ENCODE measurements at places on chromosomes 12 and 14. TPM values are rescaled to one million over a fixed set of nuclear protein-coding genes. Genes with fewer than 3 reads are reported as not detected.

DNA sequence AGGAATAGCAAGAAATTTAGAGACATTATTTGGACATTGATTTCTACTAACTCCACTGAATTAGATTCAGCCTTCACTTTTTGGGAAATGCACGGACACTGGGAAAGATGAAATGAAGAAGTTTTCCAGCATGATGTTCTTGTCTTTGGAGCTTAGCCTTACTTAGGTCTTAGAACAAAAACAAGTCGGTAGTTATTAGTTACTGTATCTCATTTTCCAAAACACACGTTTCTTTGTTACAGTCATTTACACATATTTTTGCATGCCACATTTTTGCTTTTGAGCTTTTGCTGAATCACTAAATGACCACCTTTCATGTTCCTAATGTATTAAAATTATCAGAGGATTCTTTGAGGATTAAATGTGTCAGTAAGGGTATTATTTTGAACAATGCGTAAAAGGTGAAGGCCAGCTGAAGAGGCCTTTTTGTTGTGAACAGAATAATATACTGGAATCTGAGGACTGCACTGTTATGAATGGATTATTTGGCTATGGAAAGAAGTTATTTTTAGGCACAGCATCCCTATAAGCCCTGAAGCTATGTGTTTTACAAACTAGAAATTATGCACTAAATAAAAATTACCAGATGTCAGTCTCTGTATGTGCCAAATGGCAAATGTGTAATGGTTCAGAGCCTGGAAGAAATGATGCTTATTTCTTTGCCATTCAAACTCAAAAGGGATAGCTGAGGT, 138.2 kb downstream of the SRGAP1 start:
- H3K27me3 ChIP-seq, result no peaks in the 10 kb centered on the region
- peak overlapping the region; percentile 59 for H3K27ac ChIP-seq
- DNase-seq, result no peak

DNA sequence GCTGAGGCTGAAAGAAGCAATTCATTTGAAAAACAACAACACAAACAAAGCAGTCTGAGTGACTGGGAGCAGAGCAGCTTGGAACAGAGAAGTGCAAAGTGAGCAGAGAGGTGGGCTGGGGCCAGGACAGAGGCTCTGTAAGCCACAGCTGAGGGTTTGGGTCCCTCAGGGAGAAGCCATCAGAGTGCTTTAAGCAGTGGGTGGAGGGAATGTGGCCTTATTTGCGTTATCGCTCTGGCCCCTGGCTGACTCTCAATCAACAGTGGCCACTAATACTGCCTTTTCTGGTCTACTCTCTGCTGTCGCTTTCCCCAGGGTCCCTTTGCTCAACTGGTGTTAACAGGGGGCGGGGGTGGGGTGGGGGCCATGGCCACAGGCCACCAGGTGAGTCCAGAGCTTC, 44.2 kb downstream of the IRF2BPL start:
- H3K4me3 ChIP-seq, result no peak overlapping the region
- H3K27ac ChIP-seq, result no peak overlapping the region
- H3K36me3 ChIP-seq, result no peaks in the 10 kb centered on the region
- H3K4me1 ChIP-seq, result no peaks in the 10 kb centered on the region

- no peak overlapping the region for H3K4me3 ChIP-seq
- H3K27ac ChIP-seq, result no peak overlapping the region
- peaks cover 11% of the 10 kb centered on the region for H3K36me3 ChIP-seq
Measured at GRCh38 chr12:52019113-52019770, 12.5 kb downstream of the TAMALIN start.

BTBD6 gene
- total RNA-seq, result 56.1 TPM

DNA sequence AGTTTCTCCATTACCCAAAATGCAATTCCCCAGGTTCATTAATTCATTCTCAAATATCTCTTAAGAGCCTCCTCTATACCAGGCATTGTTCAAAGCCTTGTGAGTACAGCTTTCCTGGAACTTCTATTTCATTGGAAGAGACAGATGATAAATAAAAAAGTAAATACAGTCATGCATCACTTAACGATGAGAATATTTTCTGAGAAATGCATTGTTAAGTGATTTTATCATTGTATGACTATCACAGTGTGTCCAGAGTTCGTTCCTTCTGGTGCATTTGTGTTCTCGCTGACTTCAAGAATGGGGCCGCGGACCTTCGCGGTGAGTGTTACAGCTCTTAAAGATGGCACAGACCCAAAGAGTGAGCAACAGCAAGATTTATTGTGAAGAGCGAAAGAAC, 66.0 kb downstream of the ANO4 start:
- H3K27ac ChIP-seq, result no peak overlapping the region
- H3K36me3 ChIP-seq, result no peaks in the 10 kb centered on the region
- H3K27me3 ChIP-seq, result no peaks in the 10 kb centered on the region
- no peak overlapping the region for H3K4me3 ChIP-seq

REM2 gene
- total RNA-seq, result 0.34 TPM

DCAF5 gene
- total RNA-seq, result 37.4 TPM

- peaks cover 56% of the 10 kb centered on the region for H3K4me1 ChIP-seq
- peak overlapping the region; percentile 71 for H3K4me3 ChIP-seq
Measured at GRCh38 chr12:51023625-51024382, 2.4 kb downstream of the SLC11A2 start.

- no peak for DNase-seq
- H3K4me1 ChIP-seq, result peaks cover 8% of the 10 kb centered on the region
- H3K36me3 ChIP-seq, result no peaks in the 10 kb centered on the region
- no peaks in the 10 kb centered on the region for H3K27me3 ChIP-seq
- no peak overlapping the region for H3K4me3 ChIP-seq
Measured at GRCh38 chr12:94558612-94559011, 91.7 kb downstream of the TMCC3 start.

IGF1 gene
- total RNA-seq, result 15.4 TPM

SERPINA9 gene
- not detected for total RNA-seq

PCED1B gene
- 1.3 TPM for total RNA-seq

DNA sequence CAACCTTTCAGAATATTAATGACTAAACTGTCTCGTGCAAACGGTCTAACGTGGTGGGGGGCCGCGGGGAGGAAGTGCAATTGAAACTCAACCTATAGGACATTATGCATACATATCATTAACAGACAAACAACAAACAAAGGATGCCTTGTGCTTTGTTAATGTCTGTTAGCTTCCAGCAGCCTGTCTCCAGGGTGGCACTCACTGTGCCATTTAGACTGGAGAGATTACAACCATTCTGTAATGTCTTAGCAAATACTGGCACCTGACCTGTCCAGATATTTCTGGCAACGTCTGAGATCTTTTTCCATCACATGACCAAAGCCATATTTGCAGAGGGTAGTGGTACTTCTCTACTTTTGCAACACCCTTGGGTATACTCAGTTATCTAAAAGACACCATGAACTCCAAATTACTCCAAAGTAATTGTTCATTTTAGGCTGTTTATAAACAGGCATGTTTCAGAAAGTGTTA, 11.6 kb downstream of the BHLHE41 start:
- DNase-seq, result no peak
- H3K4me3 ChIP-seq, result peak overlapping the region; percentile 54
- peaks cover 55% of the 10 kb centered on the region for H3K4me1 ChIP-seq
- no peaks in the 10 kb centered on the region for H3K36me3 ChIP-seq
- peak overlapping the region; percentile 89 for H3K27ac ChIP-seq

DNA sequence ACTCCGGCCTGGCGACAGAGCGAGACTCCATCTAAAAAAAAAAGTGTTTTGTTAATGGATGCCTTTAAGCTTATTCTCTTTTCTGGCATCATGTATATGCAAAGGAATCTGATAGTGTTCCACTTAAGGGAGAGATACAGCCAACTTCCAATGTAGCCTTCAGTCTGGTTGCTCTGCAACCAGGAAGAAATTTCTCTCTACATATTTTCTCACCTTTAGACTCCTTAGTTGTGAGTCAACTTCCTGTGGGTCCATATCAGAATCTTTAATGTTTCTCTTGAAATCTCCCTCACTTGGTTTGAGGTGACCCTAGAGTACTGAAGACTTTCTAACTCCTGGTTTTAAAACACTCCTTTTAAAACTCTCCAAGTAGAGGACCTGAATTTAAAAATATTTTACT, 340.4 kb downstream of the SLC6A15 start:
- DNase-seq, result no peak
- no peak overlapping the region for H3K27ac ChIP-seq
- no peaks in the 10 kb centered on the region for H3K27me3 ChIP-seq
- H3K4me3 ChIP-seq, result no peak overlapping the region

DNA sequence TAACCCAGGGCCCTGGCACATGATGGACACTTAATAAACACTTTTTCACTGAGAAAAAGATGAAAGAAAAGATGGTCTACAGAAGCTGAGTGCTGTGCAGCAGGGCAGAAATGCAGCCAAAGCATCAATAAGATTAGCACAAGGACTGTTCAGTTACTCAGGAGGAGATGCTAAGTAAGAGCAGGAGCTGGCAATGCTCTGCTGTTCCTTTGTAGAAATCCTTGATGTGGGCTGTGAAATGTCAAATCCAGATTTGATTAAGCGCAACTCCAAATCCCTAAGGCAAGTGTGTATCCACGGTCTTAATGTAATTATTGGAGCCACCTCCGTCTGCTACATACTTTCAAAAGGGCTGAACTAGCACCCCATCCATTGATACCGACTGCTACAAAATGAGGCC, 151.8 kb upstream of the BTG1 start:
- no peak overlapping the region for H3K4me3 ChIP-seq
- H3K36me3 ChIP-seq, result no peaks in the 10 kb centered on the region
- H3K27ac ChIP-seq, result peak overlapping the region; percentile 20

OAS3 gene
- total RNA-seq, result 6.0 TPM

- H3K36me3 ChIP-seq, result no peaks in the 10 kb centered on the region
- H3K27me3 ChIP-seq, result no peaks in the 10 kb centered on the region
- DNase-seq, result peak; percentile 92
- no peak overlapping the region for H3K4me3 ChIP-seq
Measured at GRCh38 chr12:102702447-102703114, 214.5 kb downstream of the PAH start.

GZMB gene
- not detected for total RNA-seq

EPYC gene
- total RNA-seq, result not detected

GRCh38 chr14:72389200-72389599, 457.0 kb downstream of the RGS6 start:
- no peak overlapping the region for H3K27ac ChIP-seq
- H3K4me1 ChIP-seq, result no peaks in the 10 kb centered on the region
- no peak overlapping the region for H3K4me3 ChIP-seq
- no peak for DNase-seq
- no peaks in the 10 kb centered on the region for H3K27me3 ChIP-seq

DNA sequence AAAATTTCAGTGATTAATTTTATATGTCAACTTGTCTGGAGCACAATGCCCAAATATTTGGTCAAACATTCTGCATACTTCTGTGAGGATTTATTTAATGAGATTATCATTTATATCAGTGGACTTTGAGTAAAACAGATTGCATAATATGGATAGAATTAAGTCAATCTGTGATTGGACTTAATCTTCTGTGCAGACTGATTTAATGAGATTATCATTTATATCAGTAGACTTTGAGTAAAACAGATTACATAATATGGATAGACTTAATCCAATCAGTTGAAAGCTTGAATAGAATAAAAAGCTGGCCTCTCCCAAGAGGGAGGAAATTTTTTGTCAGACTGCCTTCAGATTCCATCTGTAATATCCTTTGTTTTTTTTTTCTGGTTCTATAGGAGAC, 1413.2 kb downstream of the LRFN5 start:
- no peak for DNase-seq
- H3K4me1 ChIP-seq, result no peaks in the 10 kb centered on the region

DNA sequence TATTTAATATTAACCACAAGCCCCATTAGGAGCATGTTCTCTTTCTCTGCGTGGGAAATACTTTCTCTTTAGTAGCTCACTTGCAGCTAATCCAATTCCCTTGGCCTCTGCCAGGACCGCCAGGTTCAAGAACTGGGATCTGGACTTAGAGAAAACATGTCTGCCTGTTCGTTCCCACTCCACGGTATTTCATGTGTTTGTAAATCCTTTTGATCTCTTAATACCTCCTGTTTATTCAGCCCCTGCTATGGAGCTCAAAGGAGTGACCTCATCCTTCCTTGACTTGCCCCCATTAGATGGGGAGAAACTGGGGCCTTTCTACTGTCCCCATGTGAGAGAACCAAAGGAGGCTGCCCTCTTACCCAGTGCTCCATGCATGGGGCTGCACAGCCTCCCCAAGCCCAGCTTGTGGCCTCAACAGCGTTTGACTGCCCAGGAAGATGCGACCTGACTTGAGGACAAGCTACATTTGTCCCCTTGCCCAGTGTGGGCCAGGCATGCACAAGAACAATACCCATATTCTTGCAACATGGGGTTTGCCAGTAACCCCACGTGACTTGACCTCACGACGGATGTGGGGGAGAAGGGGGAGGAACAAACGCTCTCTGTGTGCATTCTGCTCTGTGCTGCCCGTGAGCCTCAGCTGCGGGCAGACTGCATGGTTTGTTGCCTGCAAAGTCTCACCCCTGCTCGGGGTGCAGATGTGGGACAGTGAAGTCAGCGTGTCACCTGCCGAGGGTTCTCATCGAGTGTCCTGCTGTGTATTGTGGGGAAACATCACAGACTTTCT, 30.3 kb downstream of the CD9 start:
- peak overlapping the region; percentile 27 for H3K4me3 ChIP-seq
- no peaks in the 10 kb centered on the region for H3K27me3 ChIP-seq
- peak overlapping the region; percentile 99 for H3K27ac ChIP-seq
- DNase-seq, result no peak
- H3K4me1 ChIP-seq, result peaks cover 100% of the 10 kb centered on the region

GRCh38 chr14:57492859-57493258, 798 bp downstream of the CCDC198 start:
- H3K27ac ChIP-seq, result no peak overlapping the region
- no peak overlapping the region for H3K4me3 ChIP-seq
- H3K36me3 ChIP-seq, result no peaks in the 10 kb centered on the region

FGF6 gene
- total RNA-seq, result not detected

IFI27 gene
- 137 TPM for total RNA-seq

DDIT3 gene
- 43.9 TPM for total RNA-seq

GRCh38 chr12:62629413-62629812, 162.8 kb downstream of the MON2 start:
- H3K27ac ChIP-seq, result no peak overlapping the region
- peak; percentile 29 for DNase-seq
- peaks cover 4% of the 10 kb centered on the region for H3K27me3 ChIP-seq
- H3K4me3 ChIP-seq, result no peak overlapping the region

HNF1A gene
- total RNA-seq, result not detected

SLC39A5 gene
- not detected for total RNA-seq

GRCh38 chr12:101877806-101878242, 444 bp downstream of the DRAM1 start:
- peaks cover 27% of the 10 kb centered on the region for H3K4me1 ChIP-seq
- no peak for DNase-seq
- no peaks in the 10 kb centered on the region for H3K36me3 ChIP-seq
- H3K4me3 ChIP-seq, result peak overlapping the region; percentile 74
- H3K27me3 ChIP-seq, result no peaks in the 10 kb centered on the region

LAG3 gene
- total RNA-seq, result 2.8 TPM

ZCRB1 gene
- total RNA-seq, result 46.5 TPM

DNA sequence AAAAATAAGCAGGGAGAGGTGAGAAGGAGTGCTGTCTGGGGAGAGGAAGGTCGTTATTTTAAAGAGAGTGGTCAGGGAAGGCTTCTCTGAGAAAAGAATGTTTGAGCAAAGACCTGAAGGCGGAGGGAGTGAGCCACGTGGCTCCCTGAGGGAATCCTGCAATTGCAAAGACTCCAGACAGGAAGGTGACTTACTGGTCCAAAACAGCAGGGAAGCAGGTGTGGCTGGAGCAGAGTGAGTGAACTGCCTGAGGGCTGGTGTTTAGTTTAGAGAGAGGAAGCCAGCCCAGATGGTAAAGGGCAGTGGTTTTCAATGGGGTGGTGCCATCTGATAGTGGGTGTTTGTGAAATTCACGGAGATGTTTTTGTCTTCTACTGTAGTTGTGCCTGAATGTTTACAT, 58.8 kb upstream of the LTA4H start:
- no peaks in the 10 kb centered on the region for H3K36me3 ChIP-seq
- H3K27me3 ChIP-seq, result no peaks in the 10 kb centered on the region
- no peak for DNase-seq

BAZ2A gene
- total RNA-seq, result 64.4 TPM
